ENCODE measurements at places on chromosomes 16 and 17.

DNA sequence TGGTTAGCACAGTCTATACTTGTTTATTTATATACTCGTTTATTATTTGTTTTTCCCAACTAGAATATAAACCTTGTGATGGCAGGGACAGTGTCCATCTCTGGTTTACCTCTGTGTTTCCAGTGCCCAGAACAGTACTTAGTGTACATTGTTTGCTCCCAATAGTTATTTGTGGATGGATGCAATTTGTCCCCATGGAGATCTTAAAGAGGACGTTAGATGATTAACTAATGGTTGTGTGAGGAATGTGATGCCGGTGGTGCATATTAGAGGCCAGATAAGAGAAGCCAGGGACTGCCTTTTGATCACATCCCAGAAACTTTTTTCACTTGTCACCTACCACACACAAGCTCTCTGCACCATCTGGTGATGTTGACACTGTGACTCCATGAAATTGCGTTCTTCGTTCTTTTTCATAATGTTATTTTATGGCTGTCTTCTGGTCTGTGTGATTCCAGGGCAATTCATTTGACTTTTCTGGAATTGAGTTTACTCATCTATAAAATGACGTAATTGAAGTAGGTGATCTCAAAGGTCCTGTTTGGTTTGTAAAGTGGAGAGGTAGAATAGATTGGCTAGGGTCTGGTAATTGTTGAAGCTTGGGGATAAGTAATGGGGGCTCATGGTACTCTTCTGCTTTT, 1.2 kb downstream of the COX10 start:
- no peak for DNase-seq

GRCh38 chr16:89575247-89576152, at the start of gene CPNE7:
TSS of gene CPNE7 (plus strand) at chr16:89575758. CDS start at chr16:89575898, 140 bp downstream.
- no peak for DNase-seq

DNA sequence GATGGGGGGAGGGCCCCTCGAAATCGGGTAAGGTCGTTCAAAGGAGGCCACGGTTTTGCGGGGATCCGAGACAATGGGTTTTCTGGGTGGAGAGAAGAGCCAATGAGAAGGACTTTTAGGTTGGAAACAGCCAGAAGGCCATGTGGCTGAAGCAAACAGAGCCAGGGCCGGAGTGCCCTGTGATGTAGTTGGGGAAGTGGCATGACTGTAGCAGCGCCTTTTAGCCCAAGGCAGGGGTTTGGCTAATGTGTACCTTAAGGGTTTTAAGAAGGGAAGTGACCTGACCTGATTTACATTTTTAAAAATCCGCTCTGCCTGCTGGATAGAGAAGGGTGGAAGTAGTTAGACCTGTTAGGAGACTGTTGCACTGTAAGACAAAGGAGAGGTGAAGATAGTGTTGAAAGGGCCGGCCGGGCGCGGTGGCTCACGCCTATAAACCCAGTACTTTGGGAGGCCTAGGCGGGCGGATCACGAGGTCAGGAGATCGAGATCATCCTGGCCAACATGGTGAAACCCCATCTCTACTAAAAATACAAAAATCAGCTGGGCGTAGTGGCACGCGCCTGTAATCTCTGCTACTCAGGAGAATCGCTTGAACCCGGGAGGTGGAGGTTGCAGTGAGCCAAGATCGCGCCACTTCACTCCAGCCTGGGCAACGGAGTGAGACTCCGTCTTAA, 1.0 kb downstream of the LYRM1 start:
- DNase-seq, result peak; percentile 69

GRCh38 chr16:82055728-82056549, 20.9 kb downstream of the HSD17B2 start:
- no peak for DNase-seq

- no peak for DNase-seq
Measured at GRCh38 chr17:61584866-61585265, 6.2 kb downstream of the NACA2 start.

- DNase-seq, result no peak
Measured at GRCh38 chr17:69516911-69517310, 102.4 kb downstream of the MAP2K6 start.

DNA sequence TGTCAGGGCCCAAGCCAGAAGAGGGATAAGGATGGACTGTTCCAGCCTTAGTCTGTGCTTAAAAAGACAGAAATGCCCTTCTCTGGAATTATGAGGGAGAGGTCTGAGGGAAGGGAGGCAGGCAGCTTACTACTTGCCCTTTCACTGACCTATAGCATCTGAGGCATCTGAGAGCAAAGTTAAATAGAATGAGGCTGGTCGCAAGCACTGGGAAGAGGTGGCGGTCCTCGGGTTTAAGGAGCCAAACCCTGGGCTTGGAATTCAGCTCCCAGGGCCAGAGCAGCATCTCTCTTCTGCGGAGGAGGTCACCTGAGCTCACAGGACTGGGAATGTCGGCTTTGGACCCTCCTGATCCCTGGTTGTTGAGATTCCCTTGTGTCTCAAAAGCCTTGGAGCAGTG, 3.1 kb upstream of the LIMD2 start:
- no peak for DNase-seq

DNA sequence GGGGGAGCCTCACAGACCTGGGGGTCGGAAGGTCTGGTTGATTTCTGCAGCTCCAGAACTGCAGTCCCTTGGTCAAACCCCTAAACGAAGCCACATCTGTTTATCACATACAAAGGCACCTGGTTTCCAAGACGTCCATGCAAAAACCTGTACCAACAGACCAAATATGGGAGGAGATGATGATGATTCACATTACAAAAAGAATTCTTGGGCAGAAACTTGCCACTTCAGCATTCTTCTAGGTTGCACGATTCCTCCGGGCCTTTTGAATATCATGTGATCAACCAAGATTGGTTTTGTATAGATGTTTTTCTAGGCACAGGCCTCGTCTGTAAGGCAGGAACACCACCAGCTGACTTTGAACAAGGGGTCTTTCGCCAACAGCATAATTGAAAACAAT, 466.3 kb downstream of the SOX9 start:
- peak; percentile 28 for DNase-seq

DNA sequence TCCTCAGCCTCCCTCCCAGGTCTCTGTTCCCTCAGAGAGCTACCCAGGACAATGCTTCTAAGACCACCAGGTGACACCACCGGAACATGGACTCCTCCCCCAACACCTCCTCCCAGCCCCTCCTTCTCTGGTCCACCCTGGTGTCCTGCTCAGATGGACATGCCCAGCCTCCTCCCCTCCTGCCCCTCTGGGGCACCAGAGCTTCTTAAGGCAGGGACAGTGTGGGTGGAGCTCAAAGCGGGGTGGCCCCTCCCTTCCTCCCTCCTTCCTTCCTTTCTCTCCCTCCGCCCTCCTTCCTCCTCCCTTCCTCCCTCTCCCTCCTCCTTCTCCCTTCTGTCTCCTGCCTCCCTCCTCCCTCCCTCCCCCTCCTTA, 22.7 kb downstream of the TRPV3 start:
- DNase-seq, result peak; percentile 74

DNA sequence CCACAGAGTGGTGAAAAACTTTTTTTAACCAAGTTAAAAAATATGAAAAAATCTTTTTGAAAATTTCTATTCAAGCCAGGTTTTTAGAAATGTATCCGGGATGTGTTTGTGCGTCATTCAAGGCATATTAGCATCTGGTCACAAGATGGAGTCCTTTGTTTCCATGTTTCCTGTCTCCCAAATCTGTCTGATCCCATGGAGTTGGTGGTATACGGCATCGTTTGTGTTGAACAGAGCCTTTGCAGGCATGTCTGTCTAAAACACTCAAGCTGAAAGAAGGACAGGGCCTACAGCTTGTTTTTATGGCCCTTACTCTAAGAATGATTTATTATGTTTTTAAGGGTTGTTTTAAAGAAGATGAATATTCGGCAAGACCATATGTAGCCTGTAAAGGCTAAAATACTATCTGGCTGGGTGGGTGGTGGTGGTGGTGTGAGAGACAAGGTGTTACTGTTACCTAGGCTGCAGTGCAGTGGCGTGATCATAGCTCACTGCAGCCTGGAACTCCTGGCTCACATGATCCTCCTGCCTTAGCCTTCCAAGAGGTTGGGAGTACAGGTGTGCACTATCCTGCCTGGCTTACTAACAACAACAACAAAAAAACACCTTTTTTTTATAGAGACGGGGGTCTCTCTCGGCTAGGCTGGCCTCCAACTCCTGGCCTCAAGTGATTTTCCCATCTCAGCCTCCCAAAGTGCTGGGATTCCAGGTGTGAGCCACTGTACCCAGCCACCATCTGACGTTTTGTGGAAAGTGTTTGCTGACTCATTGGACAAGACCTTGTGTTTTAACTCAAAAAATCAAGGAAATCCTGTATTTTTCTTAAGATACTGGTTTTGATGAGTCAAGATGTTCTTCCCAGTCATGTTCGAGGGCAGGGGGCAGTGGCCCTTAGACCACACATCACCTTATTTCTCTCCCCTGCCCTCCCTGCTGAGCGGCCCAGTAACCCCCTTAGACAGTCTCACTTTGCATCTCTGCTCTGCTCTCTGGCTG, 52.2 kb downstream of the NDE1 start:
- DNase-seq, result peak; percentile 64

DNA sequence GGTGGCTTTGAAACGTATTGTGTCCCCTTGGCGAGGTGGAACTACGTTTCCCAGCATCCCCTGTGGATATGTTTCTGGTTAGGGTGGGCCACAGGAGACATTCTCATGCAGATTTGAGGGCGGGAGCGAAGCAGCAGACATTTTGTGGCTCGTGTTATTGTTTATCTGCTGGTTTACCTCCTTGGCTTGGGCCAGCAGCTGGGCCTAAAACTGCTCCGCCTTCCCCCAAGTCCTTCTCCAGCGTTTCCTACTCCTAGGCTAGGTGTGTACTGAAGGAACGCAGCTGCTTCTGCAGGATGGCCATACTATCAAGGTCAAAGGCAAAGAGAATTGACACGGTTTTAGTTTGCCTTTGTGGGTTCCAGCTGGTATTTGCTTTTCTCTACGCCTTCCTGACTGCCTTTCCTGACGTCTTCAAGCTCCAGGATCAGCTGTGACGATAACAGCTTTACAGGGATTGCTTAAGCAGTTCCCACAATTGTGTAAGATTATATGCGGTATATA, 17.2 kb upstream of the WSB1 start:
- peak; percentile 66 for DNase-seq

- peak; percentile 34 for DNase-seq
Measured at GRCh38 chr17:16215002-16215272, 397 bp downstream of the NCOR1 start.

DNA sequence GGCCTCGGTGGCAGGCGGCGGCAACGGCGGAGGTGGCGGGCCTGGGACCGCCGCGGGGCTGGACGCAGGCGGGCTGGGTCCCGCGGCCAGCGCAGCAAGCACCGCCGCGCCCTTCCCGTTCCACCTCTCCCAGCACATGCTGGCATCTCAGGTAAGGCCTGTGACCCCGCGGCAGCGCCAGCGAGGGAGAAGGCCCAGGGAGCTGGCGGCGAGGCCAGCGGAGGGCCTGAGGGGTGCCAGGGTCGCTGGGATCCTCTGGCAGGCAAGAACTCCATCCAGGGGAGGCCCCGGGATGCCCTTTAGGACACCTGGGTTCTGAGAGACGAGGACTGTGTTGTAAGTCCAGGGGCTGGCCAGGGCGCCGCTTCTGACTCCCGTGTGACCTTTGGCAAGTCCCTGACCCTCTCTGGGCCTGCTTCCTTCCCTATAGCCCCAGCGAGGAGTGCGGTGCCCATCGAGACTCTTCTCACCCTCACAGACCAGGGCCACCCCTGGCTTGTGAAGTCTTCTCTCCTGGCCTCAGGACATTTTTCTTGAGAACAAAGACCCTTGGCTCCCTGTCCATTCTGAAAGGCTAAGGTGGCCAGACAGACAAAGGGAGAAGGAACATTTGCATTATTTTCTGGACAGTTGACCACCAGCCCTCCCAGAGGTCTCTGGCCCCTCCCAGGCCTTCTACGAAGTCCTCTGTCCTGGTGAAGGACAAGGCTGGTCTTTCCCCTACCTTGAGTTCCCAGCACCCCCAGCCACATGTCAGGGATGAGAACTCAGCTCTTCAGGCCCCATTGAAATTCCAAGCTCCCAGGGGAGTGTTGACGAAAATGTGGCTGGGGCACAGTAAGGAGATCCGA, 6.3 kb downstream of the TBX2 start:
- DNase-seq, result peak; percentile 35

DNA sequence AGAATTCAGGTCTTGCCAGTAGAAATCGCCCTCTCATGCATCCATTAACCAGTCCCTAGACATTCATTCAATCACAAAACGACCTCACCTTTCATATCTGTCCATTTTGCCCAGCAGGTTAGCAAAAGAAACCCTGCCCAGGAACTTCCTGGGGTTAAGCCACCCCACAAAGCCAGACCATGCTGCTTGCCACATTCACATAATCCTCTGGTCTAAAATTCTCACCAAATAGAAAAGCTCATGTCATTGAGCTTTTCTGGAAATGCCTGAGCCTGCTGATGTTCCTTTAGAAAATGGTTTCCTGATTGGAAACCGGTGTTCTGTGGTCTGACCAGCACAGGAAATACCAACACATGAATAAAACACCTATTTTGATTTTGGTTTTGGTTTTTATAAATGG, 21.6 kb upstream of the DYNLRB2 start:
- DNase-seq, result no peak

- DNase-seq, result peak; percentile 62
Measured at GRCh38 chr17:12041312-12041711, 20.6 kb downstream of the MAP2K4 start.

DNA sequence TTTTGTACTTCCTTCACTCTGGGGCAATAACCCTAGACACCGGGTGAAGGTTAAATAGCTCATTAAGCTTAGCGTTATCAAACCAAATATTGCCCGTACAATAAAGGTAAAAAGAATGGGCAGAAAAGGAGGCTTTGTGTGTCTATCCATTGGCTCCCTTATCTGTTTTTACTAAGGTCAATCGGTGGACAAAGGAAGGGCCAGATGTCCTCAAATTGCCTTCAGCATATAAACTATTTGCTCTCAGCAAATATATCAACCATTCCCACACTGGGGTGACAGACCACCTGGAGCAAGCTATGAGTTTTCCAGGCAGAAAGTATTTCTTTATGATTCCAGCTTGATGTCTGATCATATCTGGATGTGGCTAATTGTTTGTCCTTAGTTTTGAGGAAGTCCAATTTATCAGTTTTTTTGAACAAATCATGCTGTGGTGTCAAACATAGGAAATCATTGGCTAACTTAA, 25.3 kb upstream of the WIPI1 start:
- DNase-seq, result no peak

DNA sequence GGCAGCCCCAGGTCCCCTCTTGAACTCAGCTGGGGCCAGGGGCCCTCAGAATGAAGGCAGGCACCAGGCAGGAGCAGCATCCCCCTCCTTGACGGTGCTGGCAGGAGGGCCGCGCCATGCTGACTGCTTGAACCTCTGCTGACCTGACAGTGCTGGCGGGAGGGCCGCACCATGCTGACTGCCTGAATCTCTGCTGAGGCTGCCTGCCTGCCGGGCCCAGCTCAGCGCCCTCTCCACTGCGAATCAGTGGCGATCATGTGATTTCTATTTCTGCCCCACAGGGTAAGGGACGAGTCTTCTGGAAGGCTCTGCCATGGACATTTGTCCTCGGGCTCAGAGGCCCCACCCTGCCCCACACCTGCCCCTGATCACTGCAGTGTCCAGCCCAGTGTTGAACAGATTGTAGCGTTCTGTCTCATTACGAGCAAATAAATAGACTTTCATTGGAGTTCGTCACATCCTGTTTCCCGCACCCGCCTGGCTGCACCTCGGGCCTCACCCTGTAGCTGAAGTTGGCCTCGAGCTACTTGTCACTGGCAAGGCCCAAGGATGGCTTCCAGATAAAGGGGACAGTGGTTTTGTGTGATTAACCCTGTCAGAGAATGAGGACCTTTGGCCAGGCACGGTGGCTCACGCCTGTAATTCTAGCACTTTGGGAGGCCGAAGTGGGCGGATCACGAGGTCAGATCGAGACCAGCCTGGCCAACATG, 8.6 kb downstream of the C16orf90 start:
- no peak for DNase-seq

Data from cardiac fibroblast (primary cell).